ENCODE measurements at places on chromosomes 7 and 10.

GRCh38 chr10:132899751-132900065 is 42.7 kb downstream of the CFAP46 start:
- no peak for DNase-seq

- DNase-seq, result peak; percentile 27
Observed at GRCh38 chr10:112230325-112230988, 46.9 kb upstream of the GPAM start.

- no peak for DNase-seq
Observed at GRCh38 chr7:6056616-6057015, 25.4 kb downstream of the ANKRD61 start.

DNA sequence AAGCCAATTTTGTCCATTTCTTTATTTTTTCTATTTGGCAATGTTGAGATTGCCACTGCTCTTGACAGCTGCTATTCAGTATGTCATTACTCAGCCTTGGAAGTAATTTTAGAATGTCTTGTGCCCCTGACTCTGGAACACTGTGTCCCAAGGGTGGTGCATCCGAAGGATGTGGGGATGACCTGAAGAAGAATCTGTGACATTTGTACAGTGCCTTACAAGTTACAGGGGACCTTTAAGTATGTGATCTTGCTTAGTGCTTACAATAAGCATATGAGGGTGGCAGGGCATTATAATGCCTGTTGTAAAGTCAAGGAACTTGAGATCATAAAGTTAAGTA is 239.5 kb downstream of the REEP3 start:
- no peak for DNase-seq

- no peak for DNase-seq
Observed at GRCh38 chr10:125531465-125531864, 151.5 kb downstream of the TEX36 start.

- DNase-seq, result no peak
Observed at GRCh38 chr10:27470885-27471284, 33.2 kb upstream of the RAB18 start.

- no peak for DNase-seq
Observed at GRCh38 chr7:95295397-95295796, 28.9 kb downstream of the PON1 start.

DNA sequence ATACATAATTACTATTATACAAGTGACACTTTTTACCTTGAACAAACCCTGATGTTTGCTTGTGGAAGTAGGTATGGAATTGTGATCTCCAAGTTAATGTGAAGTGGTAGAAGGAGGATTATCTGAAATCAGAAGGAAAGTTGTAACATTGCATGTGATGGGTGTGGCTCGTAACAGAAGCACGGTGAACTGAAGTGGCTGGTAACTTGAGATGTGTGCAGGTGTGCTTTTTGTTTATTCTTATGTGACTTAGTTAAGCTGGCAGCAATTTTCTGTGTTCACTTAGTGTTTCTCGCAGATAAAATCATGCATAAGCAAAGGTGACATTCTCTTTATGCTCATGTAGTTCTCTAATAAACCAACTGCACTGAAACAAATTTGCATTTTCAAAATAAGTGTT is 82.3 kb downstream of the ZEB1 start:
- DNase-seq, result no peak

DNA sequence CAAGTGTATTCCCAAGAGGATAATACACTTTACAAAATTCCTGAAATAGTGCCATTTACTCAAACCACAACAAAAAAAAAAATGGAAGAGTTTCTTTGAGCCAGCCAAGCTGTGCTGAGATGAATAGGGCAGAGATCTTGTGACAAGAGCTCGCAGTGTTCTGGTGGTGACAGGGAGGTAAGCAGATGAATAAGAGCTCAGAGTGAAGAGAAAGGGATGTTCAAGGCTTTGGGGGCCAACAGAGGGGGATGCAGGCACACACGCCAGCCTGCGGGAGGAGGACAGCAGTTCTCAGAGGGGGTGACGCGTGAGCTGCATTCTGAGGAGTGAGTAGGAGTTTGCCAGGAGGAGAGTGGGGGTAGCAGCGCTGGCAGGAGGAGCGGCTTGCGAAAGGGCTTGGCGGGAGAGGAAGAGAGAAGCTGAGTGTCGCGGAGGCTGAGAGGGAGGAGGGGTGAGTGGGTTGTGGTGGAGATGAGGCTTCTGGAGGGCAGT is 194.4 kb upstream of the IMMP2L start:
- DNase-seq, result peak; percentile 72

GRCh38 chr7:12222889-12223579 is 11.9 kb downstream of the TMEM106B start:
- no peak for DNase-seq

DNA sequence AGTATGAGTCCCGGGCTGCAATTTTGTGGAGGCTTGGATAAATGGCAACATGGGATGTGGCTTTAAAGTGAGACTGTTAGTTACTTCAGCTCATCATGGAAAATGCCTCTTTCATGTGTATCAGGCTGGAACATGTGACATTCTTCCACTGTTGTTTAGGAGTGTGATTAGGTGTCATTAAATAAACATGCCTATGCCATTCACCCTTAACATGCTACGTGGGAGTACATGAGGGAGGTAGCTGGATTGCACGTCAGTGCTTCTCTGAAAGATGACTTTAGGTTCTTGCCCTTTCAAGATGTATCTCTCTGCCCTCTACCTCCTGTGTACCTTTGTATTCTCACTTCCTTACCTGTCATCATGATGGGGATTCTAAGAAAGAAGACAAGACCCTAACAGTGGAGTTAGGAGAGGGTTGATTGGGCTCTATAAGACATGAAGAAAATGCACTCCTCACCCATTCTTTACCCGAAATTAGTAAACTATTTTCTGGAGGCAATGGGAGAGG is 8.9 kb downstream of the AKR1E2 start:
- DNase-seq, result no peak

- DNase-seq, result no peak
Observed at GRCh38 chr7:523347-524336, 4.0 kb upstream of the PDGFA start.

GRCh38 chr10:80691441-80691840 is 153.7 kb downstream of the SH2D4B start:
- no peak for DNase-seq

DNA sequence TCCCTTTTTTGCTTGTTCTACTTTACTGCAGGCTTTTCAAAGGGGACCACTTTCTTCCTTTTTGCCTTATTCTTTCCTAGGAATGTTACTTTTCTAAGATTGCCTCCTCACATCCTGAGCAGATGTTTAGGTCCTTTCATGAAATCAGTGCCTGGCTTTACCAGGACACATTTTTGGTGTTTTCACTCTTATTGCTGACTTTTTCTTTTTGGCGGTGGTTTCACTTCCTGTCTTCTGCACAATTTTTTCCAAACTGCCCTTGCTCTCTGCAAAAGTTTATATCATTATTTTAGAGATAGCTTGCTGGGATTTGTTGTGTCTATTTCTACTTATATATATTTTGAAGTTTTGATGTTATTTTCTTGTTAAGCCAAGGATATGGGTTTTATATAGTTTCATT is 332.2 kb upstream of the MTPN start:
- no peak for DNase-seq

GRCh38 chr7:77315182-77315591 is 101.0 kb downstream of the GSAP start:
- no peak for DNase-seq

DNA sequence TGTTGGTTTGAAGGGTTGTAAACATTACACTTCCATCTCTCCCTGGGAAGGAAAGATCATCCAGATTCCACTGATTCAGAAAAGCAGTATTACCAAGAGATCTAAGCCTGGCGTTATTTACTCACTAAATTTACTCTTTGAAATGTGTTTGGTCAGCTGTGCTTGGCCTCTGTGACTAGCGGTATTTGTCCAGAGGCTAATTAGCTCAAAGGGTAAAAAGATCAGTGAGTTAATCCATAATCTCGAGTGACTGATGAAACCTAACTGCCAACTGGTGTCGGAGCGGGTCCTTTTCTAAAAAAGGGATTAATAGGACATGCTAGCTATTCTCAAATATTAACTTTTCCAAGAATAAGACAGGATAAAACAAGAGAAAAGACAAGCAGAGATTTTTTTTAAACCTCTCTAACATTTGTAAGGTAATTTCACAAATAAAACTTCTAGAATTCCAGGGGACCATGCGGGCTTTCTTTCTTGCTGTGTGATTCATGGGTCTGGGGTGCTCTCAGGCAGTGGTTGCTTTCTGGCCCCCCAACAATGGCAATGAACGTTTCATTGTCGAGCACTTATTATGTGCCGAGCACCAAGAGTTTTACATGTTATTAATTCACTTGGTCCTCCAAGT is 247.3 kb upstream of the AOAH start:
- DNase-seq, result no peak

- no peak for DNase-seq
Observed at GRCh38 chr7:77465256-77465655, 49.1 kb upstream of the GSAP start.

GRCh38 chr10:112345202-112345601 is 28.7 kb upstream of the ACSL5 start:
- DNase-seq, result no peak

DNA sequence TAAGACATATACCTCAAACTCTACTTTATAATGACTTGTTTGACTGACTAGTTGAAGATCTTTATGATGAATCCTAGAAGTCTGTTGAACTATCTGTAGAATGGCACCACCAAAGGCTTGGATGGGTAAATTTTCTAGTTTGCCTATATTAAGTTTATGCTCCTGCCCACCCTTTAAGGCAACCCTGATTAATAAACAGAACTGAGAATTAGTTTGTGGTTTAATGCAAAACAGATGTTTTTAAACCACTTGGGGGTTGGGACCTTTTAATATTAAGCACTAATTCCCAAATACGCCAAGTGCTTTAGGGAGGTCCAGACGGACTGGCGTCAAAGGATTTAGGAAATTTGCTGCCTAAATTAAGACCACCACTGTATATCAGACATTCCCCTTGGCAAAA is 20.5 kb downstream of the SMNDC1 start:
- DNase-seq, result no peak

- DNase-seq, result no peak
Observed at GRCh38 chr7:45882465-45882810, 5.8 kb upstream of the IGFBP1 start.

GRCh38 chr7:142337054-142338001 is 79.5 kb upstream of the PRSS58 start:
- DNase-seq, result no peak

DNA sequence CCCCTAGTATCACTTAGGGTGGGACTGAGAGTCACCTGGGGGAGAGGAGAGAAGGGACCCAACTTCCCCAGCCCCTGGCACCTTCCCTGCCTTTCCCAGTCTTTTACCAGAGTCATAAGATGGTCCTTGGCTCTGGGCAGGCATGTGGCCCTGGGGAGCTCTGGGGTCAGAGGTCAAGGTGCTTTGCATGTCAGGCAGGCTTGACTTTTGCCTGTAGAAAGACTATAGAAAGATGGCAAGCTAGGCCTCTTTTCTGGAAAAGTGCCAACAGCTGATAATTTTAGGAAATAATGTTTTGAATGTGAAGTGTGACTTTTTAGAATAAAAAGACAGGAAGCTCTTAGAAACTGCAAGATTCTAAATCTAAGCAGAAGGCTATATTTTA is 67.5 kb downstream of the MKI67 start:
- DNase-seq, result no peak

- DNase-seq, result no peak
Observed at GRCh38 chr7:3606436-3606835, 305.4 kb downstream of the SDK1 start.

GRCh38 chr7:30936650-30937245 is 25.1 kb downstream of the AQP1 start:
- no peak for DNase-seq

GRCh38 chr10:76126607-76127527 is 695.4 kb downstream of the LRMDA start:
- no peak for DNase-seq

DNA sequence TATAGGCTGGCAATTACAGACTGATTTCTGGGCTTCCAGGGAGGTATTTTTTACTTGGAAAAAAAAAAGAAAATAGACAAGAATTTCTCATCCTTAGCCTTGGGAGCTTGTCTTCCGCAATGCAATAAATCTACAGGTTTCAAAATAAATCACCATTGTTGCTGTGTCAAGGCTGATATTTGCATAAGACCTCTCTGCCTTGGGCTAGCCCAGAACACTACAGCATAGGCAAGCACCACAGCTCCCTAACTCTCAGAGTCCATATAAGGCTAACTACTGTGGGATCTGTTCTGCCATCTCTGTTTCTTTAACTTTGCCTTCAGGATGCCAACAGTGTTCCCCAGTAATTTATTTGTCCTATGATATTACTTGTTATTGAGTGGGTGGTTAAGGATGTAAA is 64.4 kb downstream of the ZWINT start:
- no peak for DNase-seq

- DNase-seq, result peak; percentile 44
Observed at GRCh38 chr10:35433851-35434426, 97.6 kb downstream of the CCNY start.

- DNase-seq, result no peak
Observed at GRCh38 chr7:150372271-150373048, 3.8 kb downstream of the REPIN1 start.

- no peak for DNase-seq
Observed at GRCh38 chr7:139673230-139673629, 104.6 kb downstream of the HIPK2 start.
